Upper lobe of right lung (tissue), 1 donor: ENCODE measurements at places on chromosomes 2 and 18. TPM values are rescaled to one million over a fixed set of nuclear protein-coding genes. Genes with fewer than 3 reads are reported as not detected.
A peak's percentile ranks its signal among the peaks of the same experiment; 100 is the strongest.

- H3K4me1 ChIP-seq: no peaks in the 10 kb centered on the region
- no peak for DNase-seq
- no peak overlapping the region for H3K4me3 ChIP-seq
- no peaks in the 10 kb centered on the region for H3K27me3 ChIP-seq
- H3K36me3 ChIP-seq: no peaks in the 10 kb centered on the region
Observed at GRCh38 chr18:42620657-42621056, 494.8 kb downstream of the RIT2 start.

GRCh38 chr2:219991116-219991515 is 363.7 kb downstream of the SLC4A3 start:
- H3K4me1 ChIP-seq: no peaks in the 10 kb centered on the region
- no peak for DNase-seq
- H3K36me3 ChIP-seq: no peaks in the 10 kb centered on the region
- no peak overlapping the region for H3K4me3 ChIP-seq

GRCh38 chr2:56739413-56739812 is 555.6 kb downstream of the CCDC85A start:
- no peak for DNase-seq
- H3K4me3 ChIP-seq: no peak overlapping the region
- no peaks in the 10 kb centered on the region for H3K27me3 ChIP-seq
- H3K36me3 ChIP-seq: no peaks in the 10 kb centered on the region

GRCh38 chr2:145043399-145043834 is 523.5 kb upstream of the ZEB2 start:
- H3K36me3 ChIP-seq: no peaks in the 10 kb centered on the region
- H3K27ac ChIP-seq: no peak overlapping the region
- DNase-seq: no peak
- no peak overlapping the region for H3K4me3 ChIP-seq

- no peak overlapping the region for H3K27ac ChIP-seq
- H3K4me1 ChIP-seq: no peaks in the 10 kb centered on the region
- DNase-seq: no peak
- no peak overlapping the region for H3K4me3 ChIP-seq
- no peaks in the 10 kb centered on the region for H3K36me3 ChIP-seq
- no peaks in the 10 kb centered on the region for H3K27me3 ChIP-seq
Observed at GRCh38 chr2:142893241-142893640, 15.8 kb downstream of the KYNU start.

GRCh38 chr2:29187926-29188325 is 72.7 kb downstream of the CLIP4 start:
- H3K4me1 ChIP-seq: no peaks in the 10 kb centered on the region
- H3K27me3 ChIP-seq: no peaks in the 10 kb centered on the region
- no peak overlapping the region for H3K4me3 ChIP-seq
- peaks cover 5% of the 10 kb centered on the region for H3K36me3 ChIP-seq
- no peak for DNase-seq

ZBTB14 gene
- 13.4 TPM for total RNA-seq

ACADL gene
- 41.6 TPM for total RNA-seq

VPS54 gene
- 27.0 TPM for total RNA-seq

DNA sequence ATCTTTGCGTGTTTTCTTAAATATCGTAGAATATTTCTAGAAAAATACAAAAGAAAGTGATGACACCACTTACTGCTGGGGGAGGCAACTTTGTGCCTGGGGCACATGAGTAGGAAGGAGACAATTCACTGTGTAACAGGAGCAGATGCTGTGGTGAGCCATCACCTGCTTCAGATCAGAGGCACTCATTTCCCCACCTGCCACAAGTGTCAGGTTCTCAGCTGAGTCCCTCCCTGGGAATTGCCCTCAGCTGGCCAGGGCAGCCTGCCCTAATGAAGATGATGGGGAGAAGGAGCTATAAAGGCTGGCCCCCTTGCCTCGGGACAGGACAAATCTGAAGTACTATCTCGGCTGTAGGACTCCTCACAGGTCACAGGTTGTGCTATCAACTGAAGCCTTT is 322.8 kb downstream of the STK39 start:
- no peaks in the 10 kb centered on the region for H3K27me3 ChIP-seq
- H3K36me3 ChIP-seq: no peaks in the 10 kb centered on the region
- DNase-seq: no peak
- no peak overlapping the region for H3K4me3 ChIP-seq

- no peaks in the 10 kb centered on the region for H3K27me3 ChIP-seq
- no peak overlapping the region for H3K4me3 ChIP-seq
- no peak for DNase-seq
- no peak overlapping the region for H3K27ac ChIP-seq
Observed at GRCh38 chr2:41717839-41718238, 330.0 kb upstream of the PKDCC start.

- no peaks in the 10 kb centered on the region for H3K36me3 ChIP-seq
- no peaks in the 10 kb centered on the region for H3K4me1 ChIP-seq
- no peaks in the 10 kb centered on the region for H3K27me3 ChIP-seq
- H3K4me3 ChIP-seq: no peak overlapping the region
- no peak for DNase-seq
Observed at GRCh38 chr18:35197296-35197695, 43.5 kb upstream of the ZNF397 start.

MC4R gene
- total RNA-seq: not detected

GRCh38 chr18:50507120-50507590 is 52.7 kb upstream of the MAPK4 start:
- no peak overlapping the region for H3K27ac ChIP-seq
- H3K4me1 ChIP-seq: no peaks in the 10 kb centered on the region
- H3K27me3 ChIP-seq: no peaks in the 10 kb centered on the region
- DNase-seq: no peak
- H3K36me3 ChIP-seq: no peaks in the 10 kb centered on the region

GRCh38 chr18:2699001-2699400 is 43.5 kb downstream of the SMCHD1 start:
- H3K36me3 ChIP-seq: peaks cover 99% of the 10 kb centered on the region
- DNase-seq: no peak
- no peak overlapping the region for H3K27ac ChIP-seq
- no peaks in the 10 kb centered on the region for H3K27me3 ChIP-seq
- H3K4me3 ChIP-seq: no peak overlapping the region
- no peaks in the 10 kb centered on the region for H3K4me1 ChIP-seq

RTP5 gene
- not detected for total RNA-seq

- H3K27ac ChIP-seq: no peak overlapping the region
- no peaks in the 10 kb centered on the region for H3K36me3 ChIP-seq
- no peaks in the 10 kb centered on the region for H3K27me3 ChIP-seq
- H3K4me1 ChIP-seq: peaks cover 9% of the 10 kb centered on the region
Observed at GRCh38 chr2:37780387-37780676, 108.9 kb upstream of the CDC42EP3 start.

GRCh38 chr2:38723173-38723572 is 28.0 kb downstream of the SRSF7 start:
- no peaks in the 10 kb centered on the region for H3K36me3 ChIP-seq
- H3K27me3 ChIP-seq: no peaks in the 10 kb centered on the region
- DNase-seq: no peak

- H3K36me3 ChIP-seq: no peaks in the 10 kb centered on the region
- H3K4me3 ChIP-seq: no peak overlapping the region
- no peak for DNase-seq
- no peaks in the 10 kb centered on the region for H3K4me1 ChIP-seq
Observed at GRCh38 chr2:186560254-186560653, 29.6 kb upstream of the ITGAV start.

CHRNG gene
- total RNA-seq: not detected

GRCh38 chr2:101135412-101136296 is 15.5 kb downstream of the TBC1D8 start:
- no peak for DNase-seq
- no peaks in the 10 kb centered on the region for H3K36me3 ChIP-seq
- H3K4me3 ChIP-seq: no peak overlapping the region
- peaks cover 4% of the 10 kb centered on the region for H3K4me1 ChIP-seq

DNA sequence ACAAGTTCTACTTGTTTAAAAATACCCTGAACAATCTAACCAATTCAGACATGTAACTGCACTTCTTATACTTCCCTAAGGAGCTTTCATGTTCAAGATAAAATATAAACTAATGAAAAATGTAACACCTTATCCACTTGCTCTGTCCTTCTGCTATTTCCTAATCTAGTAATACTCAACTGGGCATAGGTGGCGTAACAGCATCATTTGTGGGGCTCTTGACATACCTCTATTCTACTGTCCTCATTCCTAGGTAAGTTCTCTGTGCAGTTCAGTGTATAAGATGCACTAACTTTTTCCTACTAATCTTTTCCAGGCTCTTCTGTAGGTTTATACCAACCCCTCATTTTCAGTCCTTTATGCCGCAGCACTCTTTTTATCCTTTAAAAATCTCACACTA is 36.7 kb downstream of the PRKD3 start:
- H3K27me3 ChIP-seq: no peaks in the 10 kb centered on the region
- no peaks in the 10 kb centered on the region for H3K4me1 ChIP-seq
- H3K36me3 ChIP-seq: peaks cover 54% of the 10 kb centered on the region
- DNase-seq: no peak
- H3K27ac ChIP-seq: no peak overlapping the region

GRCh38 chr2:111618978-111619902 is 264.8 kb downstream of the ANAPC1 start:
- no peaks in the 10 kb centered on the region for H3K27me3 ChIP-seq
- H3K36me3 ChIP-seq: no peaks in the 10 kb centered on the region
- H3K4me1 ChIP-seq: peaks cover 8% of the 10 kb centered on the region
- DNase-seq: no peak
- no peak overlapping the region for H3K4me3 ChIP-seq
- no peak overlapping the region for H3K27ac ChIP-seq

- H3K27ac ChIP-seq: no peak overlapping the region
- no peaks in the 10 kb centered on the region for H3K4me1 ChIP-seq
- DNase-seq: no peak
- H3K27me3 ChIP-seq: no peaks in the 10 kb centered on the region
- no peak overlapping the region for H3K4me3 ChIP-seq
Observed at GRCh38 chr2:182883451-182883850, 17.0 kb upstream of the FRZB start.

DNA sequence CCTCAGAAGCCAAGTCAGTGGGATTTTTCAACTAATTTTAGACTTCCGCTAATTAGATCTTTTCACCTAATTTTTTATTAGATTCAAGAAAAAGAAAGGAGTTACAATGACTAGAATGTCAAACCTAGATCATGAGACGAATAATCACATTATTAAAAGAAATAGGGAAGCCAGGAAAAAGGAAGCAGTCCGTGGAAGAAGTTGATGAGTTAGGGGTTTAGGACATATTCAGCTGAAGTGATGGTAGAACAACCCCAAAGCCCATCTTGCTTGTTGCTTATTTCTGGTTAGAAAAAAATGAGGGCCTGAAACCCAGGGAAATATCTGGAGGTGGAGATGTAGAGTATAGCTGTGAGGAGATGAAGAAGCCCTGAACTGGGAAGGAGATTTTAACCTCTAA is 8.0 kb downstream of the KLF7 start:
- no peak for DNase-seq
- H3K4me3 ChIP-seq: no peak overlapping the region
- H3K27me3 ChIP-seq: no peaks in the 10 kb centered on the region
- peak overlapping the region; percentile 43 for H3K27ac ChIP-seq
- no peaks in the 10 kb centered on the region for H3K36me3 ChIP-seq

SLC39A10 gene
- 29.4 TPM for total RNA-seq

AQP12B gene
- not detected for total RNA-seq

DNA sequence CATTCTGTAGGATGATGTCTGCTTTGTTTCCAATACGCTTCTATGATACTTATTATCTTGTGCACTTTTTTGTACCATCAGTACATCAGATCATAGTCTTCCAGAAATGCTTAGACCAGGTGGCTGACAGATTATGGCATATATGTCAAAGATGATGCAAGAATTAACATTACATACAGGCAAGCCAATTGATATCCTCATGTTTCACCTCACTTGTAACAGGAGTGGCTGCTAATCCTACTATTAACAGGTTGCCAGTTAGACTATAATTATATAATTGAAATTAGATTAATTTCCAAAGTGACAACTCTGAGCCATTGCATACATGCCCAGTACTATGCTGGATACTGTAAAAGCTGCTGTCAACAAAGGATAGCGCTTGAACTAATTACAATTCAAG is 77.2 kb downstream of the TLK1 start:
- H3K36me3 ChIP-seq: no peaks in the 10 kb centered on the region
- peaks cover 6% of the 10 kb centered on the region for H3K4me1 ChIP-seq
- no peak overlapping the region for H3K27ac ChIP-seq
- no peak for DNase-seq
- no peaks in the 10 kb centered on the region for H3K27me3 ChIP-seq
- H3K4me3 ChIP-seq: no peak overlapping the region

DNA sequence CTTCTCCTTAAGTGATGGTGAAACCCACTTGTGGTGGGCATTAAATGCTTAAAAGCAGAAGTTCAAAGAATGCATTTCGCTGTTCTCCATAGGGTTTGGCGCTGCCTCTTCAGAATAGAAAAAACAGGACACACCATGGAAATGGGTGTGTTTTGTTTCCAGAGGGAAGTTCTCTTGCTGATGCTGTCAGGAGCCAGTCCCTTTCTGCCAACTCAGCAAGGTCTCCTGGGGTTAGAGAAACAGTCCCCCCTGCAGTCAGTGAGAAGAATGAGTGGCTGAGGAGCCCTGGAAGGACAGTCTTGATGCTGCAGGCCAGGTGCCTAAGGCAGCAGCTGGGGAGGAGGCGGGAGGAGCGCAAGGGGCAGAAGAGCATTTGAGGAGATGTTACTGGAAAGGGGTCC is 37.8 kb upstream of the ASAP2 start:
- H3K27me3 ChIP-seq: no peaks in the 10 kb centered on the region
- H3K4me1 ChIP-seq: peaks cover 27% of the 10 kb centered on the region
- H3K27ac ChIP-seq: no peak overlapping the region

DNA sequence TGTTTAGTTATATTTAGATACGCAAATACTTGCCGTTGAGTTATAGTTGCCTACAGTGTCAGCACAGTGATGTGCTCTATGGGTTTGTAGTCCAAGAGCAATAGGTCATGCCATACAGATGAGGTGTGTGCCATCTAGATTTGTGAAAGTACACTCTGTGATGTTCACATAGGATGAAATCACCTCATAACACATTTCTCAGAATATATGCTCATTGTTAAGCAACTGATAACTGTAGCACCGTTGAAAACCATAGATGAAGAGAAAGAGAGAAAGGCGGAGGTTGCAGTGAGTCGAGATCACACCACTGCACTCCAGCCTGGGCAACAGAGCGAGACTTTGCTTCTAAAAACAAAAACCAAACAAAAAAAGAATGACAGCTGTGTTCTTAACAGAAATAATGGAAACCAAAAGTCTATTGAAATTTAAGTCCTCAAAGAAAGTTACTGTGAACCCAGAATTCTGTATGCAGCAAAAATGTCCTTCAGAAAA is 9.5 kb downstream of the DGKD start:
- no peaks in the 10 kb centered on the region for H3K27me3 ChIP-seq
- no peaks in the 10 kb centered on the region for H3K36me3 ChIP-seq
- no peak overlapping the region for H3K27ac ChIP-seq

DNA sequence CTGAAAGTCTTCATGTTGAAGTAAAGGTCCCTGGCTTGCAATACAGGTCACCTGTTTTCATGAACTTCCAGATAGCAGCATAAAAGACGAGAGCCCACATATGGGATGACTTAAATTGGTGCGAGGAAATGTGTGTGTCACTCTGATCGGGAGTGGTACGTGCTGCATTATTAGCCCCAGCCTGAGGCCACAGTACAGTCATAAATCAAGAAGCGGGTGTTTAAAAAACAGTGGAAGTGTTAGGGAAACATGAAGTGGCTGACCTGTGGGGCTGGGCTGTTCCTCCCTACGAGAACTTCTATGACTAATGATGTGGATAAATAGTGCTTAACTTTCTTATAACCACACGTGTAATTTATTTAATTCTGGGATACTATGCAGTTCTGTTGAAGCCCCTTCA is 24.4 kb downstream of the RDH14 start:
- no peak overlapping the region for H3K27ac ChIP-seq
- H3K4me3 ChIP-seq: no peak overlapping the region
- DNase-seq: no peak
- H3K4me1 ChIP-seq: no peaks in the 10 kb centered on the region
- H3K27me3 ChIP-seq: no peaks in the 10 kb centered on the region

SERPINB3 gene
- not detected for total RNA-seq

- no peak for DNase-seq
- H3K4me1 ChIP-seq: no peaks in the 10 kb centered on the region
- no peaks in the 10 kb centered on the region for H3K36me3 ChIP-seq
- no peak overlapping the region for H3K4me3 ChIP-seq
- no peak overlapping the region for H3K27ac ChIP-seq
Observed at GRCh38 chr2:36711741-36712314, 15.3 kb downstream of the VIT start.
